ENCODE measurements at places on chromosomes 5 and 9. TPM values are rescaled to one million over a fixed set of nuclear protein-coding genes. Genes with fewer than 3 reads are reported as not detected.

SPATA31A3 gene
- total RNA-seq = 2.2 TPM

FOXD4L3 gene
- 1.4 TPM for total RNA-seq

- DNase-seq = no peak
Observed at GRCh38 chr5:120614531-120615180, 150.6 kb downstream of the PRR16 start.

- DNase-seq = no peak
Observed at GRCh38 chr5:17336054-17336453, 118.6 kb downstream of the BASP1 start.

- DNase-seq = no peak
Observed at GRCh38 chr9:6405371-6405770, 7.6 kb upstream of the UHRF2 start.

Data from umbilical cord (tissue), 2 donors.